D341Med (cell line): ENCODE measurements at places on chromosomes 16 and 17.
A peak's percentile ranks its signal among the peaks of the same experiment; 100 is the strongest.

DNA sequence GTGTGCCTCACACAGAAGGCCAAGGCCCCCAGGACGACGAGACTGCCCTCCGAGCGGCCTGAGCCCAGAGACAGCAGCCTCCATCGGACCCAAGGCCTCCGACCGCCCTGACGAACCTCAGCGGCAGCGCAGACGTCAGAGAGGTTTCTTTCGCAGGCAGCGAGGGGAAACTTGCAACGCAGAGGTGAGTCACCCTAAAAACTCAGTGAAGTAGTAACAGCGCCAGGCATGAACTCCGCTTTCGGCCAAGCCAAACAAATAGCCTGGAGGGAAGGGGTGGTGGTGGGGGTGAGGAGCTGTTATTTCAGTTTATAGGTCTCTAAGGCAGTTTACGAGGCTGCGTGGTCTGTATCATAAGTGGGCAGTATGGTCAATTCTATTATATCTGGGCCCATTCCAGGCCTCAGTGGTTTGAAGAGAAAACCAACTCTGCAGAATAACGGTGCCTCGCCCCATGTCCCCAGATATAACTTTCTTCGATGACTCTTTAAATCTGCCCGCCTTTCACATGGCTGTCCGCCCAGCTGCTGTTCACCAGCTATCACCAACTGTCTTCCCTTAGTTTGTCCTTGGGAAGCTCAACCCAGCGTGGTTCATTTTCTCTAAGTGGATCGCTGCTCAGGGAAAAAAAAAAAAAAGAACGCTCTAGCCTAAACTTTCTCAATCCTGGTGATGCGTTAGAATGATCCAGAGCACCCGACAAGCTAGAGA is 43.5 kb upstream of the FOXF1 start:
- no peak for DNase-seq

GRCh38 chr17:76079956-76080767 is 1.2 kb downstream of the ZACN start:
- DNase-seq: peak; percentile 70

DNA sequence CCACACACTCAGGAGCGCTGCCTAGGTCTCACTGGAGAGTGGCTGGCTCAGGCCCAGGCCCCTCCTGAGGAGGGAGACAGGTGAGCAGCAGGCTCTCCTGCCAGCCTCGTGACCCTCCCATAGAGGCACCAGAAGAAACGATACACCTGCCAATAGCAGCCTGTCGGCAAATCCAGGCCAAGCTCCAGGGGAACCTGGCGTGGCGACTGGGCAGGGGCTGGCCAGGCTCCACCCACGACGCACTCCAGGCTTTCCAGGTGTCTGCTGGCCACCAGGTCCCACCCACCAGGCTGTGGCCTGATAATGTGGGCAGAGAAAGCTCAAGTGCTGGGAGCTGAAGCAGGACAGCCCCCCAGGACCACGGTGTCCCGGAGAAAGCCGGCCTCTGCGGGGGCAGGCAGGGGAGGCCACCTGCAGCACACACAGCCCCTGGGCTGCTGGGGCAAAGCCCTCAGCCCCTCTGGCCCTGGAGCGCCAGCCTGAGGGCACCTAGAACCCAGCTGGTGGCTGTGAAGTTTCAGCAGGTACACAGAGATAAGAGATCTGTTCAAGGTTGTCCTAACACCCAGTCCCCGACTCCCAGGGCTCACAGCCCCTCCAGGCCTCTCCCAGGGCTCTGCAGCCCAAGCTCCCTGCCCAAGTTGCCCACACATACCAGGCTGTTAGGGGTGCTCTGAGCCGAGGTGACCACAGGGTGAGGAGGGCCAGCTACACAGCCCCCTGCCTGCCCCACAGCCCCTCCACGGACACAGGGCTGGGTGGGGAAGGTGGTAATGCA is 2.4 kb downstream of the PGAP6 start:
- DNase-seq: no peak

DNA sequence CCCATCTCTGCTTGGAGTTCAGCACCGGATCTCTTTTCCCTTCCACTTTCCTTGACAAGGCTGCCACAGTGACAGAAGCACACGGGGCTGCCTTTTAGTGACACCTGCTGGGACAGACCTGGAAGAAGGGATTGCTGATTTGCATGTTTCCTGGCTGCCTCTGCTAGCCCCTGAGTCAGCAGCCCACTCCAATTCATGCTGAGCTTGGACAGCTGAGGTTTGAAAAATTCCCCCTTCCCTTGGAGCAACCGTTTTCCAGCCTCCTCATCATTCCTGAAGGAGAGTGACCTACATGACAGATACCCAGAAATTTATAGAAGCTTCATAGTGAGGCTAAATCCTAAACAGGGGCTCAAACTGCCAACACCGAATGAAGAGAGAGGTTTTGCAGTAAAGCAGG is 18.8 kb upstream of the RBL2 start:
- DNase-seq: no peak

- DNase-seq: no peak
Observed at GRCh38 chr16:55506083-55506482, 2.8 kb upstream of the LPCAT2 start.

DNA sequence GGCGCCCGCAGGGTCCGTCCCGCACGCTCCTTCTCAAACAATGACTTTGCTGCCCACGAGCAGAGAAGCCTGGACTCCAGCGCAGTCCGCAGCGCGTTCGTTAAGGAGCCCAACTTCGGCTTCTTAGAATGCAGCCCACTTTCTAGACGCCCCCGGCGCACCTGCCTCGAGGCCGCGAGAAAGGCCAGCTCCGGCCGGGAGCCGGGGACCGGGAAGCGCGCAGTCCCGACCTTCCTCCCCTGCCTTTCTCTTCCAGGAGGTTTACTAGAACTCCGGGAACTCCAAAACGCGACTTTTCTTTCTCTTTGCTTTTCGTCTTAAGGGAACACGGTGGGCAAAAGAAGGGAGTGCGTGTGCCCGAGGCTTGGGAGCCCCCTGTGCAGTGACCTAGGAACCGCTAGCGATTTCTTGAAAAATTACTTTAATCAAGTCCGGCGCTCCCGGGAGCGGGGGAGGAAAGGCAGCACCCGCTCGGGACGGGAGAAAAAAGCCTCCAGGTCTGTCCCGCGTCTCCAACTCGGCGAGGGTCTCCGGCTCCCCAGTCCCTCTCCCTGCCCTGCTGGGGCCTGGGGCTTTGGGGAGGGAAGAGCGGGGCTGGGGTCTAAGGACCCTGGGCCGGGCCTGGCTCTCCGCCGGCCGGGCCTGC is 2.6 kb downstream of the HNF1B start:
- peak; percentile 72 for DNase-seq

DNA sequence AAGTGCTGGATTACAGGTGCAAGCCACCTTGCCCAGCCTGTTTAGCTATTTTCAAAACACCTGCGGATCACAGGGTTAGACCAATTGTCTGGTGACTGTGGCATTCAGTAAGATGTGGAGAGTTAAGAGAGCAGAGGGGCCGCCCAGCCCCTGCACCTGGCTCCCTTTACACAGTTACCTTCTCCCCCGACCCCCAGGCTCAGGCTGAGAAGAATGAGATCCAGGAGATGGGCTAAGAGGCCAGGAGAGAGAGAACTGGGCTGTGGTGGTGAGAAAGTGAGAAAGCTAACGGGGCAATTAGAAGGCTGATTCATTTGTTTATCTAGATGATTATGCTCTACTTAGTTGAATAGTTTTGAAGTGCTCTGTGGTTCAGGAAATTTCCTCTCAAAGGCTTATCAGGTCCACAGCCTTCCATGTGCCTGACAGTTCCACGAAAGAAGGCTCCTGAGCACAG is 67.8 kb upstream of the AXIN2 start:
- DNase-seq: no peak

DNA sequence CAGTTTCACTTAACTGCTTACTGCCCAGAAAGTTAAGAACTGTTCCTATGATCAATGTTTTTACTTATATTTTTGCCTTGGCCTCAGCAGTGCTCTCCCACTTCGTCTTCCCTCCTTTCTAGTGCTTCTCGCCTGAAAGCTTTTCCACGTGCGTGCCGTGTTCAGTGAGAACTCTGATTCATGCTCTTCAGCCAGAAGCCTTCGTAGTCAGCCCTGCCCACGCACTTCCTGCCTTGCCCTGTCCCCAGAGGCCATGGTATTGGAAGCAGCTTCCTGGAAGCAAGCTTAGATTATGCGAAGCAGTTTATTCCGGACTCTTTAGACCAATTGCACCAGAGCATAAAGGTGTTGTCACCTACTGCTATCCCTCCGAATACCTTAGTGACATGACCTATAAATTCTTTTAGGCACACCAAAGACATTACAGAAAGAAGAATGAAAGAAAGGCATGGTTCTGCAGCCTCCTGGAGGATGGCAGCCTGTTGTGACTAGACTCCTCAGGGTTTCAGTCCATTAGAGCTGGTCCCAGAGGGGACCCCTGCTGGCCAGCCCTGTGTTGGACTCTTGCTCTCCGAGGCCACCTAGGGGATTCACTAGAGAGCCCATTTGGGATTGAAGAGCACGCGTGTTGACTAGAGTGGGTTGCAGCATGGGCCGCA is 105.2 kb downstream of the RPTOR start:
- DNase-seq: peak; percentile 86

DNA sequence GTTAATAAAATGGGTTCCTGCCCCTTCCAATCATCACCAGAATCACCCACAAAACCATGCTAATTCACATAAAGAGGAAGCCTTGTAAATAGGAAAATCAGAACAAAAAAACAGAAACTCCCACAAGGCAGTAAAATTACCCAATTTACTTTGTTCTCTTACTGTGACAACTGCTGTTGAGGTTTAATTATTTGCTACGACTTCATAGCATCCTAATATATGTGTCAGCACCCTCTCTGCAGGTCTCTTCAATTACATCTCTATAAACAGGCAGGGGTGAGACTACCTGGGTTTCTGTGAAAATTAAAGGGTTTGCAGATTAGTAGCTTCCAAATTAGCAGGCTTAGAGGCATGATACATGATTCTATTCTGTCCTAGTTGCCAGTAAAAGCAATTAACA is 2.7 kb downstream of the WDR59 start:
- no peak for DNase-seq

DNA sequence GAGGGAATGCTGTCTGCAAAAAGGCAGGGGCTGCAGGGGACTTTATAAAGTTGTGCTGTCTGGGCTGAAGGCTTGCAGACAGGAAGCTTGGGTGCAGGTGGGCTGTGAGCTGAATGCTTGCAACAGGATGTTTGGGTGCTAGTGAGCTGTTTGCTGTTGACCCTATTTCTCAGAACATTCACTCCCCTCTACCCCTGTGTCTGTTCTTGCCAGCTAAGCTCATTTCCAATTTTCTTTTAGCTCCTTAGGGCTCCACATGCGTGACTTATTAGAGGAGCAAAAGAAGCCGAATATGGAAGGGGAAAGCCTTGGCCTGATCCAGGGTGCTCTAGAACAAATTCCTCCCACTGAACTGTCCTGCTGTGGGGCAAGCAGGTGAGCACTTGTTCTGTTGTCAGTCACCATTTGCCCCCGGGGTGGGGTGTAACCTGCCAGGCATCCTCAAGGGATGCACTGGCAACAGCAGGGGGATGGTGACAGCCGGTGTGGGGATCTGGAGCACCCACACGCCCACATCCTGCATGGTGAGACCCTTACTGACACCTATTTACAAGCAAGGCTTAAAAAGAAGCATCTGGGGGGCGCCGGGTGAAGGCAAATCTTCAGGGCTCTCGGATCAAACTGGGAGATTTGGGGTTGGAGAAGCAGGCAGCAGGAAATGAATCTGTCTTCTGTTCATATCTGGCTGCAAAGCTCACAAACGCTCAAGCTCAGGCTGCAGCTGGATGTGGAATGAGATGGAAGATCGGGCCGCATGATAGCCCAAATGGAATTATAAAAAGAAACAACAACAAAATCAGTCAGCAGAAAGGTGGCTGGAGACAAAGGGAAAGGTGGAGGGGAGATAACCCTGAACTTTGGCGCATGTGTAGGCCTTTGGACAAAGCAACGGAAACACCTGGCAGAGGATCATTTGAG is 21.1 kb upstream of the NUP93 start:
- no peak for DNase-seq

DNA sequence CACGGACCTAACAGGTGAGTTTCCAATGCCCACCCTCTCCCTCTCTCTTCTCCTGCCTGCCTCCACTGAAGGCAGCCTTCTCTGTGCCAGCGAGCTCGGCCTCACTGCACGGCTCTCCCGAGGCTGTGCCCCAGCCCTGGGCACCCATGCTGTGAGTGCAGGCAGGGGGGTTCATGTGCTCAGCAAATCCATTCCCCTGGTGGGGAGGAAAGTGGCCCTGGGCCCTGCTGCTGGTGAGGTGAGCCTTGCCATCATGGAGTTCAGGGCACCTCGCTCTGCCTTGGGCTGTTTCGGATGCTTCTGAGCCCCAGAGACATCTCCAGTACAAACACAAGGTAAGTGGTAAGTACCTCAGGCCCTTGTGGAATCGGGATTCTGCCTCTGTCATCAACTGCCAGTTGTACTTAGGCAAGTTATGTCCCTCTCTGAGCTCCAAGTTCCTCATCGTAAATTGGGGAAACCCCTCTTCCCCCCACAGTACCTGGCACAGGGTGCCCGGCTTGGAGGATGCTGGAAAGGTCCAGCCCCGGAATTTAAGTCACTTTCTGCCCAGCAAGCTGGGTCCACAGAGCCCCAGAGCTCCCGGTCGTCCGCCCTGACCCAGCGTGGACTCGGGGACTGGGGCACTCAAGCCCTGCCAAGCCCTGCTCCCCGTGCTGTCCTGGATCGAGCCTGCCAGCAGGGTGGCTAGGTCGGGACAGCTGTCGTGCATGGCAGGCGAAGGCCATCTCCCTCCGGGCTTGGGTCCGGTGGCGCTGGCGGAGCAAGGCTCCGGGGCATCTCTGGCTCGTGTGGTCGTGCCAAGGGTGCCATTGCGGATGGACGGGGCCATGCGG is 684 bp upstream of the NUDT16L1 start:
- DNase-seq: no peak

- DNase-seq: no peak
Observed at GRCh38 chr16:2088759-2089358, 41.1 kb downstream of the TSC2 start.

DNA sequence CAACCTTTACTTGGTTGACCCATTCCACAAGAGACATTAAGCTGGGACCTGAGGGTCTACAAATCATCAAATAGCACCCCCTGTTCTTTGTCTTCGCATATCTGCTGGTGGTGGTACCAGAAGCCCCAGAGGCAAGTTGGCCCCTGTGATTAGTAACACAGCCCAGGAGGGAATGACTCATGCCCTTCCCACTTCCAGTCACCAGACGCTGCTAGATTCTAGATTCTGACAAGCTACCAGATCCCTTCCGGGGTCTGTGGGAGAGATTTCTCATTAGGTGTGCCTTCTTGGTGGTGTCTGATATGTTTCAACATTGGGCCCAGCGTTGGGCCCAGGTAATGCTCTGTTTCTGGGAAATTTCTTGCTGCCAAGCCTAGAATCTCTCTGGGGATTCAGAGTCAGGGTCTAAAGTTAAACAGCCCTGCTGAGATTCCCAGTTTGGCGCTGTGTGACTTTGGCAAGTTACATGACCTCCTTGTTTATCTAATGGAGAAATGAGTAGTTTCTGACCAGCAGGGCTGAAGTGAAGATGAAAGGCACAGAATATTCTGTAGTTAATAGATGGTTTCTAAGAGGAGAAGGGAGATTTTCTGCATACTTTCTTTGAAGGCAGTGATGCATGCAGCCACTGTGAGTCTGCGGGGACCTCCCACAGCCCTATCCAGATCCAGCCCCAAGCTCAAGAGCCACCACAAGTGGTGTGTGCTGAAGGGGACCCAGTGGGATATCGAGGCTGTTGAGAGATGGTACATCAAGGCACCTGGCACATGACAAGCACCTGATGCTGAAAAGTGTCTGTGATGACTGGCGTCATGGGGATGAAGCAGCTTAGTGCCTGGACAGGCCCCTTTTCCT is 3.9 kb downstream of the TRPV2 start:
- DNase-seq: no peak
